ENCODE measurements at places on chromosomes 7 and 10.

GRCh38 chr10:15877836-15878576 is 17.7 kb upstream of the MINDY3 start:
- no peak for DNase-seq

GRCh38 chr10:86251426-86251825 is 115.2 kb downstream of the GRID1 start:
- DNase-seq: no peak

DNA sequence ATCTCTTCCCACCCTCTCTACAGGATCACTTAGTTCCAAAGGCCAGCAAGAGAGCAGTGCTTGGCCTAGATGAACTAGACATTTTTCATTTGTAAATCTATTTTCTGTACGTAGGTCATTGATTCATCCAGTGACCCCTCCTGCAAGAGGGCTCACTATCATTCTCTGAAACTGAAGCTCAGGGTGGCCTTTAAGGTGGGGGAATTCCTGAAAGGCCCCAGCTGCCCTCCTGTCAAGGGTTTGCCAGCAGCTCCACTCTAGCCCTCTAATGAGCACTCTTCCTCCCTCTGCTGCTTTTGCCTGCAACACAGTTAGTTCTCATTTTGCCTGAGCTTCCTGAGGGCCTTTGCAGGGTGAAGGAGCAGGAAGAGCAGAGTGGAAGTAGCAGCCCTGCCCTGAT is 41.2 kb downstream of the LRRC18 start:
- no peak for DNase-seq

GRCh38 chr10:79404231-79404609 is 41.2 kb downstream of the ZCCHC24 start:
- no peak for DNase-seq

DNA sequence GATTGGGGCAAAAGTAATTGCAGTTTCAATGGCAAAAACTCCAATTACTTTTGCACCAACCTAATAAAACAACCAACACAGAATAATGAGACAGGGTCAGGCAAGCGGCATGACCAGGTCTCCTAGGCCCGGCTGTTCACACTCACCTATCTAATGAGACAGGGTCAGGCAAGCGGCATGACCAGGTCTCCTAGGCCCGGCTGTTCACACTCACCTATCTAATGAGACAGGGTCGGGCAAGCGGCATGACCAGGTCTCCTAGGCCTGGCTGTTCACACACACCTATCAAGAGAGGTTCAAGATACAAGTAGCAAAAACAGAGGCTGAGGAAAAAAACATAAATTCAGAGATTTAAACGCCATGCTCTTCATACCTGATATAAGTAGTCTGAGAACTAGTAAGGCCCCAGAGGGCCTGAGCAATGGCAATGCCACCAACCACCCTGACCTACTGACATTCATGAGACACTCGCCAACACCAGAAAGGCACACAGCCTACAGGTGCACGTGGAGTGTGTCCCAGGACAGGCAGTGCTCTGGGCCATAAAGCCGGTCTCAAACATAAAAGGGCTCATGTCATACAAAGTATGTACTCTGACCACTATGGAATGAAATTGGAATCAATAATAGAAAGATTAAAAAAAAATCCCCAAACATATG is 40.6 kb upstream of the NCAPG2 start:
- DNase-seq: no peak

- no peak for DNase-seq
These were observed 587.2 kb downstream of the SORCS1 start for GRCh38 chr10:106577266-106577665.

- DNase-seq: no peak
These were observed 45.6 kb upstream of the TES start for GRCh38 chr7:116164552-116165306.

DNA sequence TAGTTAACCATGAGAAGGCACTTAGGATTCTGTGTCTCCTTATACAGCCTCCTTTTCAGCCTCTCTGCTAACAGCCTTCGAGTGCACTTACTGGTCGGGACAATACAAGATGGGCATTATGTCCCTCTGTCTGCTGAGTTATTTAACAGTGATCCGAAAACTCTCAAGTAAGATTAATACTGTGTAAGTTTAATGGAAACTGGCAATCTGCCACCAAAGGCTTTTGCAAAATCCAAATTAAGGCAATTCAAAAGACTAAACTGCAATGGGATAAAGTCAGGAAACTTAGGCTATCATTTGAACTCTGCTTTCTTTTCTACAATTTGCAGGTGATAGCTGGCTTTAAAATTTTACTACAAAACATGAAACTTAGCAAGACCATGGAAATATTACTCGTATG is 477.8 kb downstream of the TFEC start:
- DNase-seq: no peak

GRCh38 chr10:96272316-96273280 is 1.2 kb upstream of the BLNK start:
- no peak for DNase-seq

DNA sequence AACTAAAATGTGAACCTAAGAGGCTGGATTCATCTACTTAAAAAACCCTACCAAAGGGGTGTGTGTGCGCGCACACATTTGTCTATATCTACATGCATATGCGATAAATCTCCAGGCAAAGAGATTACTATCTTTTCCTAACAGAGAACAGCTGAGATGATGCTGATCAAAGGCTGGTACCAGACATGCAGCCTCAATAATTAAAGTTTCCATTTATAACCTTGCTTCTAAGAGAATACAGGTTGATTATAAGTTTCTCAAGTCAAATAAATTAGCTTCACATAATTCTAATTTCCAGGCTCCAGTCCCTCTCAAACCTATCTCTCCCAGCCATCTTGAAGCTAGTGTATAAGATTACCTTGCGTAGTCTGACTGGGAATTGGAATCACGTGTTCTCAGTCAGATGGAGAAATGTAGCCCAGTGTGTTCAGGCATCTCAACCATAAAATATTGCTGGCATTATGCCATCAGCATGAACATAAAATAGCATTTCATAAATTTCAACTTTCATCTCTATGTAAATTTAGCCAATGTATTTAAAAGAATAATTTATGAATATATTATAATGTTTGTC is 1062.0 kb downstream of the XPNPEP1 start:
- DNase-seq: no peak

DNA sequence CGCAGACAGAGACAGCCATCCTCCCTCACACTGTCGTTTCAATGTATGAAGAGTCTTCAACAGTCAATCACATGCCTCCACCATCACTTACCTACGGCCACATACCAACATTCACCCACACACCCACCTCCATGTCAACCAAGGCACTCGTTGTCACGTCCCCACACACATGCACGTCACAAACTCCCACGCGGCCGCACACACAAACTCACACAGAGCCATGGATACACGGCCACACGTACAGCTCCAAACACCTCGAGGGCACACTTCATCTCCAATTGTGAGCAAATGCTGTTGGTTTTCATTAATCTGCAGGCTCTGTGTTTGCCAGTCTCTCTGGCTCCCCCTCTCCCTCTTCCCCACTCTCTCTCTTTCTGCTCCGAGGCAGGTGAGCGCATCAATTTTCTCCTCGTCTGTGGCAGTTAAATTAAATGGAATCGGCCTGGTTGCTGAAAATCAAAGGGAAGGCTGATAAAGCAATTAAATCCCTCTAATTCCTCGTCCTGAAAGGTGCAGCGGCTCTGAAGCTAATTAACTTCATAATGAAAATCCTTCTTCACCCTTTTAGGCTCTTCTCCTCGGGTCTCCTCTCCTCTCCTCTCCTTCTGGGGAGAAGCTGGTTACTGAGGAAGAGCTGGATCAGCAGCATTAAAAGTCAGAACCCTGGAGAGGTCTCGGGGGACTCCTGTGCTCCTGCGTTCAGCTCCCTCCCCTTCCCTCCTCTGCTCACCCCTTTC is 53.8 kb upstream of the SLF2 start:
- DNase-seq: no peak

- no peak for DNase-seq
These were observed 52.1 kb downstream of the GNAI1 start for GRCh38 chr7:80186721-80187120.

- no peak for DNase-seq
These were observed 50.0 kb downstream of the NPY start for GRCh38 chr7:24334012-24334411.

GRCh38 chr10:8967061-8967460 is 912.6 kb downstream of the GATA3 start:
- no peak for DNase-seq

DNA sequence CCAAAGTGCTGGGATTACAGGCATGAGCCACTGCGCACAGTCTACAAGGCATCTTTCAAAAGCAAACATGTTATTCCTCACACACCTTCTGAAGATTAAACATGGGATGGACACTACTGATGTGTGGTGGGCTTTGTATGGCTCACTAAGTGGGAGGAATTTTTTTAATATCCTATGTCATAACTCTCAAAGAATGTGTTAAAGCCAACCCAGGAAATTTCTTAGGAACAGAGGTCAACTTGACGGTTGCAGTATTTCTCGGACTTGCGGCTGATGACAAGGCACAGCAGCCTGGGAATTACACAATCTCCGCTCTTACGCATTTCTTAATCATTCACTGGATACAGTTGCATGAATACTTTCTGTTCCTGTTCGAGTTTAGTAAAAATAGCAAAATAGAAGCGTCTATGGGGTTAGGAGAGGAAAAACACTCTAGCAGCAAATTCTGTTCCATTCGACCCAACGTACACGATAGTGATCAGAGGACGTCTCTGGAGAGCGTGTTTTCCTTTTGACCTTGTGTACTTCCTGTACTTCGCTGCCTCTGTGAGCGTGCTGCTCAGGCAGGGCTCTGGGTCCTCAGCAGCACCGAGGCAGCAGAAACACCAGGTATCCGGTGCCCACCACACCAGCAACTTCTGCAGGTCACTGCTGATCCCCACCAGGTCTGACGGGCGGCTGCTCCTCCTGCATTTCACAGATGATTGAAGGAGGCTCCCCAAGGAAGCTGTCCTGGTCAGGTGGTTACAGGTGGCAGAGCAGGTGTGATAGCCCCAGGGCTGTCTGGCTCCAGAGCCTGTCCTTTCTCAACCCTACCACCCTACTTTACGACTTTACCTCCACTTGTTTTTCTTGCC is 26.4 kb upstream of the SRGN start:
- no peak for DNase-seq

GRCh38 chr10:92789786-92790185 is 58.5 kb upstream of the EXOC6 start:
- DNase-seq: no peak

DNA sequence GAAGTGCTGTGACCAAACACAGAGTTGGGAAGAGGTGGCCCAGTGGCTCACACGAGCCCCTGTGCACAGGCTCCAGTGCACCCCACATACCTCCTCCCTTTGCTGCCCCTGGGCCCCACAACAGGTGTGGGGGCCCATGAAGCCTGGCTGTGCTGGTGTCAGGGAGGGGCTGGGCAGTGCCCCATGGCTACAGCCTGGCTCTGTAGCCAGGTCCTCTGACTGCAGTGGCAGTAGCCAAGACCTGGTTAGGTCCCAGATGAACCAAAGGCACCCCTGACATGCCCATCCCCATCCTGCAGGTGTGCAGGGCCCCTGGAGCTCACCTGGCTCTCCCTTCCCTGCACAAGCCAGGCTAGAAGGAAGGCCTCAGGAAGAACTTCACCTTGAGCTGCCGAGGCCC is 176.3 kb downstream of the GRID1 start:
- no peak for DNase-seq

DNA sequence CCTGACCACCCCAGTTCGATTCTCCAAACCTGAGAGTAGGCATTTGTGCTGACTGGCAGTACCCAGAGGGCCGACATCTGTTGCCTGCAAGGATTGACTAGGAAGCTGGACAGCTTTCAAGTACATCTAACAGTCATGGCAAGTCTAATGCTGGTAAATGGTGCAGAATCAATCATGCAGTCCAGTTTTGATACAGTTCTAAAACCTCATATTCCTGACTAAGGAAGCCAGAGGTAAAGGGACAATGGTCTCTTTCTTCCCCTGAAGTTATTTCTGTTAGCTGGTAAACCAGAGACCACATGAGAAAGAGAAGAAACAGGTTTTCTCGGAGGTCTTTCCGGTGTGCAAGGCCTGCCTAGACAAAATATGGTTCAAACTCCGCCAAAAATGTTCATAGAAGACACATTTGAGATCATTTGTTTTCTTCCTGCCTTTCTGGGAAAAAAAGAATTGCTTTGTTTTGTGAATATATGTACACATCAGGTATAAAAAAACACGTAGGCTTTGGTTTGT is 97.1 kb downstream of the WDR37 start:
- DNase-seq: no peak

DNA sequence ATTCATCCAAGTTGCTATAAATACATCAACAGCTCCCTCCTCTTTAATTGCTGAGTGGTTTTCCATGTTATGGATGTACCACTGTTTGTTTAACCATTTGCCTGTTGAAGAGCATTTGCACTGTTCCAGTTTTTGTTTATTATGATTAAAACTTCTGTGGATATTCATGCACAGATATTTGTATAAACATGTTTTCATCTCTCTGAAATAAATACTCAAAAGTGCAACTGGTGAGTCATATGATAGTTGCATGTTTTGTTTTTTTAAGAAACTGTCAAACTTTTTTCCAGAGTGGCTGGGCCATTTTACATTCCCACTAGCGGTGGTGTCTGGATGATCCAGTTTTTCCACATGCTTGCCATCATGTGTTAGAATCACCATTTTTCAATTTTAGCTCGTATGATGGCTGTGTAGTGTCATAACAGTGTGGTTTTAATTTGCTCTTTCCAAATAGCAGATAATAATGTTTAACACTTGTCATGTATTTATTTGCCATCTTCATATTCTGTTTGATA is 33.6 kb downstream of the MEOX2 start:
- no peak for DNase-seq

- DNase-seq: no peak
These were observed 242.6 kb upstream of the PITRM1 start for GRCh38 chr10:3415038-3415736.

DNA sequence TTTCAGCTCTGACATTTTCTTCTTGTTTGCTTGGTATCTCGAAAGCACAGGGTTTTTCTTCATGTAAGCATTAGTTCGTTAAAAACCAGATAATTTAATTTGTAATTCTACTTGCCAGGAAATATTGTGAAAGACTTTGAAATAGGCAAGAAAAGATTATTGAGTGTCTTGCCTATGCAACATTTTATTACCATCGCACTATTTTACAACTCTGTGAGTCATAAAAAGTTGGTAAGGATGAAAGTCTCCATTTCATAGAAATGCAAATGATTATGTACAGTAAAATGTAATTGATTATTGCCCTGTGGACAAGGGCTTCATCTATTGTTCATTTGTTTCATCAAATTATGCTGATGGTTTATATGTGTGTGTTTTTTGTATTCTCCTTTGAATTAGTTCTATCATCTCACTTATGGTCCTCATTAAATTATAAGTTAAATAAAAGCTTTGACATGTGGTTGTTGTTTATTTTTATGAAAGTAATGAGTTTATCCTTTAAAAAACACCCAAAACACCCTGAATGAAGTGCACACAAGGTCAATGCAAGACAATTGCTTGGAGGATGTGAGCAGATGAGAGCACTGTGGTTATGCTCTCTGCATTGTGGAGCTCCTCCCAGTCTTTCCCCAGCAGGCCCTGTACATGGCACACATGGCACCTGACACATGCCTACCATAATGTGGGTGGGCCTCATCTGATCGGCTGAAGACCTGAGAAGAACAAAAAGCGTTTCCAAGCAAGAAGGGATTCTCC is 230.8 kb downstream of the CXCL12 start:
- DNase-seq: no peak

- peak; percentile 46 for DNase-seq
These were observed 91.2 kb upstream of the INSIG1 start for GRCh38 chr7:155206318-155207020.

- no peak for DNase-seq
These were observed 128.6 kb downstream of the ICA1 start for GRCh38 chr7:8133188-8133848.

GRCh38 chr10:1957057-1957456 is 219.7 kb upstream of the ADARB2 start:
- DNase-seq: no peak
